Mesendoderm (in vitro differentiated cells): ENCODE measurements at places on chromosomes 2 and 18.
A peak's percentile ranks its signal among the peaks of the same experiment; 100 is the strongest.

GRCh38 chr2:101823347-101823791 is 125.9 kb downstream of the MAP4K4 start:
- peak; percentile 84 for DNase-seq

DNA sequence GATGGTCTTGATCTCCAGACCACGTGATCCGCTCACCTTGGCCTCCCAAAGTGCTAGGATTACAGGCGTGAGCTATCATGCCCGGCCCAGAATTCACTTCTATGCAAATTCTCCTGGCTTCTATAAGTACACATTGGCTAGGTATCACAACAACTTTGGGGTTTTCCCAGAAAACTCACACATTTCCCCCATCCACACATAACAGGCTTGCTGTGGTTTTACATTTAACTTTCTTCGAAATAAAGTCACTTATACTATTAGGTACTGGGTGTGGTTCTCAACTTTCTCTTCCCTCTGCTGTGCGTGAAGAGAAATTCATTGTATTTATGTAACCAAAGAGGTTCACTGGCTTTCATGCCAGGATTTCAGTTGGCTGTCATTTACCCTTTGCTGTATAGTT is 439.4 kb upstream of the CWC22 start:
- no peak for DNase-seq

GRCh38 chr2:230262246-230262645 is 36.7 kb downstream of the SP140 start:
- DNase-seq = no peak

DNA sequence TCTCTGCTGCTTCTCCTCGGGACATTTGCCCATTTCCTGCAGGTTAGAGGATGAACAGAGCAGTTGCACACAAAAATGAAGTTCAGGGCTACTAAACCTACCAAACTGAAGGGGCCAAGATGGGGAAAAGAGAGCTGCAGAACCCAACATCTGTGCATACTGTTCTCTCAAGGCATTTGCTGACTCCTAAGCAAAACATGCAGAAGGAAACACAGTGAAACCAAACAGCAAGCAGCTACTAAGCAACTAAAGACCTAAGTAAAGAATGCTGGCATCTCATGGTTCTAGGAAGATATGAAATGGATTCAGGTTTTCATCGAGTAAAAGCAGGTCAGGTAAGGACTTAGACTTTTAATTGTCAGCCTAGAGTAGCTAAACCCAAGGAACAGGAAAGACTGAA is 111.9 kb upstream of the SYT4 start:
- peak; percentile 17 for DNase-seq

DNA sequence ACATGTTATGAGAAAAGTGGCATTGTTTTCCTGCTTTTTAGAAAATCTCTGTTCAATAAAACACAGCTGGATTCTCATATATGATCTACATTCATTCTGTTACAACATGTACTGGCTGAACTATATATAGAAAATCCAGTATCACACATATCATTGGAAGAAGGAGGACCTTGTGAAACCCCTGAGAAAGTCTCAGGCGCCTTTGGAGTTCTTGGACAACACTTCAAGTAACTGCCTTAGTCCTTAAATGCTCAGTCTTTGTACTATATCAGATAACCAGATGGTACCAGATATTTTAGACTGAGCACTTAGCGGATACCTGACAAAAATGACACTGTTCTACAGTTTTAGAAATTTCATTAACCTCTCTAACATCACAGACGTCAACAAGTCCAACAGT is 72.2 kb downstream of the ACVR1 start:
- no peak for DNase-seq

DNA sequence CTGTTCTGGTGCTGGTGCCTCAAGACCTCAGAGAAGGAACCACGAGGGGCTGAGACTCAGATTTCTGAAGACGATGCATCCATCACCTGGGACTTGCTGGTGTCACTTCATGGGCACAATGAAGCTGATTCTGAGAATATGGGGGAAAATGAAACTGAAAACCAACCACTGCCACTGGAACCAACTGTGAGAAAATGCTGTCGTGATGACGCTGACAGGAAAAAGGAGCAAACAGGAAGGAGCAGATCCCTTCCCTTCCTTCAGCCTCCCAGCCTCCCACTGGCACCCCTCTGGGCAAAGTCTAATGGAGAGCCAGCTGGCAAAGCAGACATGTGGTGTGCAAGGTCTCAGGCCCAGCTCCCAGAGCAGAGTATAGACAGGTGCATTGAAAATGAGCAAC is 109.7 kb downstream of the FOXI3 start:
- DNase-seq = no peak

- DNase-seq = no peak
Observed at GRCh38 chr18:23650968-23651927, 11.5 kb downstream of the ANKRD29 start.

- no peak for DNase-seq
Observed at GRCh38 chr18:63206433-63207142, 113.0 kb downstream of the BCL2 start.

DNA sequence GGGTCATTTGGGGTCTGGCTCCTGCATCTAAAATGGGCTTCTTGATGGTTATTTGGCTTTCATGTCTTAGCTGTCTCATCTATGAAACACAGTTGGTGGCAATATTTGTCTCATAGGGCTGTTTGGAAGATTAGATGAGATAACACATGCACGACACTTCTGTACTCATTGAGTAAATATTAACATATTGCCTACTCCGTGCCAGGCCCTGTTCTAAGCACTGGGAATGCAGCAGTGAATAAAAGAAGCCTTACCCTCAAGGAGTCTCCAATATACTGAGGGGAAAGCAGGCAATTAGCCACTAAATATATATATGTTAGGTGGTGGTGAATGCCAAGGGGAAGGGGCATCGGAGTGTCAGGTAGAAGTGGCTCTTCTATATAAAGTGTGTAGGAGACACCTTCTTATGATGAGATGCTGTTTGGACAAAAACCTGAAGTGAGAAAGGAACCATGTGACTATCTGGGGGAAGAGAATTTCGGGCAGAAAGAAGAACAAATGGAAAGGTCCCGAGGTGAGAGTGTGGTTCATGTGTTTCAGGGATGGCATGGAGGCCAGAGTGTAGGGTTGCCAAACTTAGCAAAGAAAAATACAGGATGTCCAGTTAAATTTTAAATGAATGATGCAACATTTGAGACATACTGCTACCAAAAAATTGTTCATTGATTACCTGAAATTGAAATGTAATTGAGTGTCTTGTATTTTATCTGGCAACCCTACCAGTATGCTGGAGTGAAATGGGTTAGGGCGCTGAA is 11.8 kb downstream of the SLC3A1 start:
- no peak for DNase-seq

GRCh38 chr18:65359479-65359878 is 391.3 kb upstream of the CDH7 start:
- no peak for DNase-seq

DNA sequence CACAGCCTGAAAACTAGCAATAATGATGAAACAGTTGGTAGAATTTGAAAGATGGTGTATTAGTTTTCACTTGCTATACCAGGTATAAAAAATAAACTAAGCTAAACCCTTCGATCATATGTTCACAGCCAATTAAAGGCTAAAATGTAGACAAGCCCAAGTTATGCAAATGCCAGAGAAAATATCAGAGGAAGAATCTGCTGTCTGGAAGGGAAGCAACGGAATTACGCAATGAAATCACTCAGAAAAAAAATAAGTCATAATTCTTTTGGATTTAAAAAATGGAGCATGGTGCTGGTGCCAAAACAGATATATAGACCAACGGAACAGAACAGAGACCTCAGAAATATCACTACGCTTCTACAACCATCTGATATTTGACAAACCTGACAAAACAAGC is 108.3 kb downstream of the ARL4C start:
- no peak for DNase-seq

GRCh38 chr2:42926434-42927333 is 134.3 kb upstream of the HAAO start:
- DNase-seq = no peak

GRCh38 chr18:34841891-34842290 is 131.8 kb downstream of the DTNA start:
- DNase-seq = peak; percentile 16

DNA sequence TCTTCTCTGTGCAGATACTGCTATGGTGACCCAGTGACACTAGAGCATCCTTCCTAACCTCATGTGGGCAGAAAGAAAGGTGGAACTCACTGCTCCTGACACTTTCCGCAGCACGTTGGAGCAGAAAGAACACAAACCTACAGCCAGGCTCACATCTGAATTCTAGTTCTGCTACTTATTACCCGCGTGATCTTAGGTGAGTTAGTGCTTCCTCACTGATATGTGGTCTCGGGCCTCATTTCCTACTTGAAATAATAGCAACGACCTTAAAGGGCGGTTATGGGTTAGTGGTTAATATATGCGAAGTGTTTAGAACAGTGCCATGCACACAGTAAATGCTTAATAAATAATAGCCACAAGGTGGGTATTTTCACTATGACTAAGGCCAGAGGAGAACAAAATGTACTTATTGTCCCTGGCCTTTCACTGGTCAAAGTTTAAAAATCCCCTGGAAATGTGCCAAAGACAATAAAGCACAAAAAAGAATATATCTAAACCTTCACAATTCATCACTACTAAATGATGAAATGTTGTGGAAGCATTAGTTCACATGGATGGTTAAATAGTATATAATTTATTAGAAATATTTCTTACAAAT is 66.6 kb downstream of the MYOM1 start:
- no peak for DNase-seq

GRCh38 chr2:673615-674320 is 3.4 kb downstream of the TMEM18 start:
- DNase-seq = peak; percentile 6

GRCh38 chr2:98623657-98624056 is 15.3 kb downstream of the UNC50 start:
- no peak for DNase-seq
